NCI-H510A treated with DMSO at 0.1 percent for 48 hours (cell line): ENCODE measurements at places on chromosomes 13 and 19.

- DNase-seq = no peak
Observed at GRCh38 chr13:75995966-75996365, 359.8 kb downstream of the LMO7 start.

GRCh38 chr13:19069684-19070397 is 111.8 kb downstream of the TUBA3C start:
- DNase-seq = no peak

DNA sequence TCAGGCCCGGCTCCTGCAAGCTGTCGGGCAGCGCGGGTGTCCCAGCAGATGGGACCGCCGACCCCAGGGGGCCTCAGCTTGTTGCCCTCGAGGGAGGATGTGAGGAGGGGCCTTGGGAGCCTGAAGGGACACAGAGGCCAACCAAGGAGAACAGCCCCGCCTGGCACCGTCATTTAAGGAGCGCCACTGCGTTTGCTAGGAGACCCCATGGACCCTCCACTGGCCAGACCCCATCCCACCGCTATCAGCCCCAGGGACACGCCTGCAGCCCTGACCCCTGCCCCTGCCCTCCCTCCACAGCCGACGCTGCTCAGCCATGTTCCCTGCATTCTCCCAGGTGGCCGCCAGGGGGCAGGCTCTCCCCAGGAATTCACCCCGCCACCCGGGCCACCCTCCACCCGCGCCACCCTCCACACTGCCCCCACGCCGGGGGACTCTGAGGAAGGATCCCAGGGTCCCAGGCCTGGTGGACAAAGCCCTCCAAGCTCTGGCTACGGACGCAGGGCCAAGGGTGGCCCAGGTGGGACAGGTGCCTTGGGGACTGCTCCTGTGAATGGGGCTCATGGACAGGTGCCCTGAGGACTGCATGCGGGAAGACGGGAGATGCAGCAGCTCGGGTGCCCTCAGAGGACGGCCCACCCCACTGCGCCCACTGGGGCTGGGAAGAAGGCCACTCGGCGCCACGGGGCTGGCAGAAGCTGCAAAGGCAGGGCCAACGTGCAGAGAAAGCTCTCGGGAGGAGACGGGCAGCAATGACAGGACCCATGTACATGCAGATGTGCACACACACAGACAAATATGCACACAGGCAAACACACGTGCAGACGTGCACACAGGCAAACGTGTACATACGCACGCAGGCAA is 34.4 kb downstream of the PIP5K1C start:
- DNase-seq = no peak

DNA sequence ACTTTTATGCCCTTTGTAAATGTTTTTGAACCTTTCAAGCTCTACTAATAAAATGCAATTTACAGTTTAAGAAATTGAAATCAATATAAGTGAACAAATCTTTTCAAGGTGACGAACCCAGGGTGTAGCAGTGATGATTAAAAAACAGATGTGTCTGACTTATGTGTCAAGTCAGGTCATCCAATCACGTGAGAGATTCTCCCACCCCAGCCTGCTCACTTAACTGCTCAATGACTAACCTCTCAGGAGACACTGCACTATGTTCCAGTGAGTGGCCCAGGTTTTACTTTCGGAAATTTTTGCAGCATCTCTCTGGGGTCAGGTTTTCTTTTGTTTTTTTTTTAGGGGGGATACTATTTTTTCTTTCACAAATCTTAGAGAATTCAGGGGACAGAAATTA is 60.7 kb downstream of the ZNF429 start:
- DNase-seq = no peak

DNA sequence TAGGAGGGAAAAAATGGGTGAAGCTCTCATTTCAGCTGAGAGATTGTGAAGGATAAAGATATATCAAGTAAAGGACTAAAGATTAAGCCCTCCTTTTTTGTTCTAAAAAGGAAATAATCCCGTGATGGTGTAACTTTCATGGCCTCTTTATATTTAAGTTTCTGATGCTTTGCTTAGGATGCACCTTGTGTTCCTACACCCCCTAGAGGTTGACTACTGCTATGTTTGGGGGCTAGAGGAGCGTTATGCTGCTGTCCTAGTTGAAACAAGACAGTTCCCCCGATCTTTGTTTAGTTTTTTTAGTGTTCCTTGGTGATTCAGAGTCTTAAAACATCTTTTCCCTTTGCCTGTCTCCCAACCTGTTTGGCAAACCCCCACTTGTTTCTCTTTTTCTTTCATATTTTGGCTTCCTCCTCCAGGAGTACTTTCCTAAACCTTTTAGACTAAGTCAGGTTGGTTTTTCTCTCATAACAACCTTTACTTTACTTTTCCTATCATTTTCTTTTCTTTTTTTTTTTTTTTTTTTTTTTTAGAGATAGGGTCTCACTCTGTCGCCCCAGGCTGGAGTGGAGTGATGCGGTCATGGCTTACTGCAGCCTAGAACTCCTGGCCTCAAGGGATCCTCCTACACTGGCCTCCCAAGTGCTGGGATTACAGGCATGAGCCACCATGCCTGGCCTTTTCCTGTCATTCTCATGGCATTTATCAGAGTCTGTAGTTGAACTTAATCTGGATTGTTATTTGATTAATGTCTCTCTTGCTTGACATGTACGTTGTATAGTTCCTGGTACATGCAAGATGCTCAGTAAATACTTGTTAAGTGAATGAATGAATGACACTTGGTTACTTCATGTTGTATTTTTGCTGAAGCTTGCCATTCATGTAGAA is 2.8 kb downstream of the UBA2 start:
- DNase-seq = no peak

DNA sequence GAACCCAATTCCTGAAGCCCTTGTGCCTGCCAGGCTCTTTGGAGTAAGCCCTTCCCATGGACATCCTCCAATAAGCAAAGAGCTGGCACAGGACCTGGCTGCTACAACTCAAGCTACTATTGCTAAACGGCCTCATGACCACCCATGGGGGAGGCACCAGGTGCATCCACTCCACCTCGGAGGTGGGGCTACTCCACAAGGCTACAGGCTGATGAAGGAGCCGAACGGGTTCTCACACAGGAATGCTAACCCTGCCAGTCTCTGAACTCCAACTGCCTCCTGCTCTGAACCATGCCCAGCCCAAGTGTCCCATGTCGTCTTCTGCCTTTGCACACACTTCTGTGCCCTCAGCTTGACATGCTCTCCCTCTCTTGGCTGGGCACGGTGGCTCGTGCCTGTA is 10.0 kb downstream of the SYMPK start:
- peak; percentile 81 for DNase-seq

DNA sequence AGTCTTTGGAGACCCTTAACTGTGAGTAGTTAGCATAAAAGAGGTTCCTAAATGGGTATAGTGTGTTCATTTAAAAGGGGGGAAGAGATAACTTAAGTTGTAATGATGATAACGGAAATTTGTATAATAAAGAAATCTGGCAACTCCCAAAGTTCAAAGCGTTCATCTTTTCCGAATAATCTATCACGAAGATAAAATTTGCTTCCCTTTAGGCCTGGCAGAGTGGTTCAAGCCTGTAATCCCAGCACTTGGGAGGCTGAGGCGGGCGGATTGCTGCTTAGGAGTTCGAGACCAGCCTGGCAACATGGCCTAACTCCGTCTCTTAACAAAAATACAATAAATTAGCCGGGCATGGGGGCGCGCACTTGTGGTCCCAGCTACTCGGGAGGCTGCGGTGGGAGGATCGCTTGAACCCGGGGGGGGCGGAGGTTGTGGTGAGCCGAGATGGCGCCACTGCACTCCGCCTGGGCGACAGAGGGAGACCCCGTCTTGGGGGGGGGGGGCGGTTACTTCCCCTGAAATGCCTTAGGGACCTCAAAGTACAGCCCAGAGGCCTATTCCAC is 934 bp downstream of the N4BP2L2 start:
- no peak for DNase-seq

- no peak for DNase-seq
Observed at GRCh38 chr13:78768950-78769349, 110.0 kb upstream of the OBI1 start.

- DNase-seq = no peak
Observed at GRCh38 chr19:36245210-36246005, 30.5 kb downstream of the ZNF146 start.

- DNase-seq = no peak
Observed at GRCh38 chr13:99577934-99578917, 77.0 kb downstream of the TM9SF2 start.

DNA sequence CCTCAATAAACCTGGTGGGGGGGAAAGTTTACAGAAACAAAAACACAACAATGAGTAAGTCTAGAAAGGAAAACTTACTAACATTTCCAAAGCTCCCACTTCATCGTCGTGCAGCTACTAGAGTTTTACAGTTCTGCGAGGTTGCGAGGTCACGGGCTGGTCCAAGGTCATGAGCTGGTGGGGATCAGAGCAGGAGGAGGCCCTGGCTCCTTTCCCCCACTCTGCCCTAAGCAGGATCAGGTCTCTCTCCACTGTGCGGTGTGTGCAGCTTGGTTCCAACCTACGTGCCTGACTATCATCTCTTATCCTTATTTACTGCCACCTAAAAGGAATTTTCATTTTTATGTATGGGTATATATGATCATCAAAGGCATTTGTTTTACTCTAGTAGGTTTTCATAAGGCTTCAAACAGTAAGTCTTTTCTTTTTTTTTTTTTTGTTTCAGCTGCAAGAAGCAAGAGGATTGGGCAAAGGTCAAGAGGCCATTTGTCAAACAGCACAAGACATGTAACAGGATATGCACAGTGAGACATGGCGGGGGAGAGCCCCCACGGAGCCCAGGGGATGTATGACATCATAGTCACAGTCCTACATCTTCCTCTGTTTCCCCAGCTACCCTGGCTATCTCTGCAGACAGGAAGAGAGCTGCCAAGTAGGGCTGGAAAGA is 76.6 kb upstream of the POMP start:
- peak; percentile 31 for DNase-seq

DNA sequence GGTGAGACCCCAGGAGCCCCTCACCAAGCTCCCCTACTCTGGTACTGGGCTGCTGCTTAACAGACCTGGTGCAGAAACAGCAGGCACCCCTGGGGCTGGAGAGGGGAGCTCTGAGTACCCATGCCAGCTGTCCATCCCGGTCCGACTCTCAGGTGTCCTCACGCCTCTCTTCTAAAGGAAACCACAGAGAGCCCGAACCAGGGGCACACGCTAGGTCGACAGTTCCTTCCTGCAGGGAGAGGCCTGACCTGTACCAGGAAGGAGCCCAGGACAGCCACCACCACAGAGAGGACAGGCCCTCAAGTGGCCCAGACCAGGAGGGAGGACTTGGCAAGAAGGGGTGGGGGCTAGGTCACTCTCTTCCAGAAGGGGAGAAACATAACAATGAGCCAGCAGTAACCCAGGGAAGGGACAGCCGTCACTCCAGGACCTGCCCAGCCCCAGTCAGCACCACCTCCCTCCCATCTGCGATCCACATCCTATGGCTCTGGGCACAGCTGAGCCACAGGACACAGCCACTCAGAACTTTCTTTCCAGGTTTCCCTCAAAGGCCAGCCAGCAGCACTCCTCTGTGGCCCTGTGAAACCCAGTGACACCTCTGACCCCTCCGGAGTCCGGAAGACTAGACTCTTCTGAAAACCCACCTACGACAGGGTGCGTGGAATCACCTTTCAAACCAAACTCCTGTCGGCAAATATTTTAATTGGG is 13.0 kb upstream of the SLC35E1 start:
- no peak for DNase-seq

GRCh38 chr13:93649496-93649895 is 422.9 kb downstream of the GPC6 start:
- no peak for DNase-seq

DNA sequence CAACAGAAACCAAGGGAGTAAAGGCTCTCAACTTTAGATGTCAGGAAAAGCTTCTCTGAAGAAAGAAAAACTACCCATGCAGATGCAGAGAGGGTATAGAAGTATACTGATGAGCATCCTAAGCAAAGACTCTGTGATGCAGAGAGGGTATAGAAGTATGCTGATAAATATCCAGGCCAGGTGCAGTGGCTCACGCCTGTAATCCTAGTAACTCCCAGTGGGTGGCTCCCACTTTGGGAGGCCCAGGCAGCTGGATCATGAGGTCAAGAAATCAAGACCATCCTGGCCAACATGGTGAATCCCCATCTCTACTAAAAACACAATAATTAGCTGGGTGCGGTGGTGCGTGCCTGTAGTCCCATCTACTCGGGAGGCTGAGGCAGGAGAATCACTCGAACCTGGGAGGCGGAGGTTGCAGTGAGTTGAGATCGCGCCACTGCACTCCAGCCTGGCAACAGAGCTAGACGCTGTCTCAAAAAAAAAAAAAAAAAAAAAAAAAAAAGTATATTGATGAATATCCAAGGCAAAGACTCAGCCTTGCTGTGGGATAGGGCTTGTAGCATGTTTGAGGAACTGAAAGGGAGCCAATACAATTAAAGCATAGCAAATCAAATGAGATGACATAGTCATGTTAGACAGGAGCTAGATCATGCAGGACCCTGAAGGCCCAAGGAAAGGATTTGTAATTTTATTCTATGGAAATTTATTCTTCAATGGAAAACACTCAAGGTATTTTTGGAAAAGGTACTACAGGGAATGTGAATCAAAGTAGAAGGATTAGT is 14.9 kb downstream of the UBL3 start:
- DNase-seq = no peak

DNA sequence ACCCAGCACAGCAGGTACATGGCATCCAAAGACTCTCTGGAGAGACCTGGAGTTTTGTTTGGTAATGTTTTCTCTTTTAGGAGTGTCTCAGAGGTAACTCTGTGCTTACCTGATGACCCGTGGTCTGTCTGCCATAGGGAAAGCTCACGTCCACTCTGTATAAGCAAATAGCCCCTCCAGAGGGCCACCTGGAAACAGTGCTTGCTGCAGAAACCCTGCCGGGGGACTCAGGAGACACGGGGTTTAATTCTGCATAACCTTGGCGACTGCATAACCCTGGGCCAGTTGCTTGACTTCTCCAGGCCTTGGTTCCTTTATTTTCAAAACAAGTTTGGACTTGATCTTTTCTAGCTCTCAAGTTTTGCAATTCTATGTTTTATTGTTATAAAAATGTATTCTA is 187.2 kb upstream of the SOX1 start:
- no peak for DNase-seq

DNA sequence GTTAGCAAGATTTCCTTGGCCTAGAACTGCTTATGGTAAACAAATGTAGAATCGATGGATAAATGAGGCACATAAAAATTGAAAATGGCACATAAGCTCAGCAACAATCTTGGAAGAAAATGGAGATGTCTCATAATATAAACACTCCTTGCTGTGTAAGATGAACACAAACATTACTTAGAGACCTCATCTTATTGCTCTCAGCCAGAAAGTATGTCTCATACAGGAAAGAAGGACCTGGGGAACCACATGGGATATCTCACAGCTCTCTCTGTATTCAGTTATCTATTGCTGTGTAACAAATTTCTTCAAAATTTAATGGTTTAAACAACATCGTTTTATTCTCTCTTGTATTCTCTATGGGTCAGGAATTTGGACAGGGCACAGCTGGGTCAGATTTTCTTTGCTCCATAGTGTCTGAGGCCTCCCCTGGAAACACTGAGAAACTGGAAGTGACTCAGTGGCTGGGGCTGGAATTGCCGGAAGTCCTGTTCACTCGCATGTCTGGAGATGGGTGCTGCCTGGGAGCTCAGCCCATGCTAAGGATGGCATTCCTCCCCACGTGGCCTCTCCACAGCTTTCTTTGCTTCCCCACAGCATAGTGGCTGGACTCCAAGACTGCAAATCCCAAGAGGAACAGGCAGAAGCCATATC is 105.1 kb downstream of the NUFIP1 start:
- no peak for DNase-seq

- no peak for DNase-seq
Observed at GRCh38 chr13:97130190-97130589, 91.9 kb upstream of the MBNL2 start.

- DNase-seq = no peak
Observed at GRCh38 chr13:23687614-23688013, 117.4 kb downstream of the TNFRSF19 start.
